Heart right ventricle (tissue), 16 donors: ENCODE measurements at places on chromosomes 2 and 18. TPM values are rescaled to one million over a fixed set of nuclear protein-coding genes. Genes with fewer than 3 reads are reported as not detected.

The RAB6D gene
- not detected for total RNA-seq

The CFAP53 gene
- 0.15 TPM for total RNA-seq

The RPL37A gene
- 1,952 TPM for total RNA-seq

The RGPD3 gene
- 0.07 TPM for total RNA-seq

The NEU2 gene
- not detected for total RNA-seq

The NEB gene
- 2.9 TPM for total RNA-seq

The DYSF gene
- total RNA-seq = 77.2 TPM

The RGPD5 gene
- 34.8 TPM for total RNA-seq

The RBM44 gene
- total RNA-seq = 0.49 TPM

The GPAT2 gene
- total RNA-seq = 1.7 TPM

The TUBA4B gene
- not detected for total RNA-seq

- no peak for DNase-seq
Measured at GRCh38 chr2:55391155-55391554, 28.5 kb downstream of the CCDC88A start.

GRCh38 chr2:147860009-147860408, 15.2 kb downstream of the ACVR2A start:
- DNase-seq = no peak

DNA sequence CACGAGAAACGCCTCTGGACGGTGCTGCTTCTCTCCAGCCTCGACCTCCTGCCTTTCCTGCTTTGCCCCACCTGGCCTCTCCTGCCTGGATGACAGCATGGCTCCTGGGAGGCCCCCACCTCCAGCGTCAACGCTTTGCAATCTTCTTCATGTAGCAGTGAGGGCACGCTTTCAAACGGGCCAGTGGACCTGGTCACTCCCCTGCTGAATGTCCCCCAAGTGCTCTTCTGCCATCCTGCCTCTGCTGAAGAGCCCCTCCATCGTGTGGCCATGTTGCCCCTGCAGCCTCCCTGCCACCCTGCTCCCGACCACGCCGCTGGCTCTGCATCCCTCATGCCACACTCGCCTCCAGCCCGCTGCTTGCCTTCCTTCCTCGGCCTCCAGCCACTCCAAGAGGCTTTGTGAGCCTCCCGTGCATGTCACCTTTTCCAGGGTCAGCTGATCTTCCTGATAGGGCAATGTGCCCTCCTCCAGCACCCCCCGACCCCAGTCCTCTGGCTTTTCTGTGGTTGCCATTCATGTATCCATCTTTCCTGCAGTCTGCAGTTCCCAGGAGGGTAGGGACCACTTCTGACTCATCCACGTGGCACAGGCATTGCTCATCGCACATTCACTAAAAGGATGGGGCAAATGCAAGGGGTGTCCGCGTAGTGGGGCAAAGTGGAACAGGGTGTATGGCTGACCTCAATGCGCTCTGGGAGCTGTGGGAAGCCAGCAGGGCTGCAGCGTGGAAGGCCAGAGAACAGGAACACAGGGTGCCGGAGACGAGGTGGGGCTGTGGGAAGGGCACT, 268.8 kb downstream of the TWIST2 start:
- no peak for DNase-seq

- no peak for DNase-seq
Measured at GRCh38 chr18:73639788-73640187, 507.8 kb downstream of the FBXO15 start.

GRCh38 chr2:18487106-18487913, 73.1 kb downstream of the RDH14 start:
- DNase-seq = no peak

DNA sequence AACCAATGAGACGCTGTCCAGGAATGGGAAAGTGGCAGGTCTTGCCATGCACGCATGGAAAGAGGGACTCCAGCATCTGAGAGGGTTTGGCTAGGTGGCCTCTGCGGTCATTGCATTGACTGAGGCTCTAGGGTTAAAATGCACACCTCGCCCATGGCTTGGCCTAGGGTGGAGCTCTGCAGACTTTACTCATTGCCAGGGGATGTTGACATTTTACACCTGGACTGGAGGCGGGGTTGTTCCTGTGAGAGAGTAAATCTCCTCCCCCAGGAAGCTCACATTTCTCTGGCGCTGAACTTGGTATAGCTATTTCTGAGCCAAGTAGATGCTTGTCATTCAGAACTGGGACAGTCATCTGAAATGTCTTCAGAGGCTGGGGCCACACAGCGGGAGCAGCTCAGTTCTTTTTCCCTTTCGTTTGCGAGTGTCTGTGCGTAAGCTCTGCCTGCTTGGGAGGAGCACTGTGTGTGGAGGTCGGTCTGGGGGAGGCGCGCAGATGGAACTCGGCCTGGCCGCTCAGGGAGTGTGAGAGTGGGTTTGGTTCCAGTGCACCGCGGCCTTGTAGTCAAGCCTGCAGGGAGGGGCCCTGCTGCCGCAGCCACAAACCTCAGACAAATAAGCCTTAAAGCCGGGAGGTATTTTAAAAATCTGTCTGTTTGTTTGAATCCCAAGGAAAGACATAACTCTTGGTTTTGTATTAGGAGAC, 76.5 kb downstream of the LPIN1 start:
- no peak for DNase-seq

DNA sequence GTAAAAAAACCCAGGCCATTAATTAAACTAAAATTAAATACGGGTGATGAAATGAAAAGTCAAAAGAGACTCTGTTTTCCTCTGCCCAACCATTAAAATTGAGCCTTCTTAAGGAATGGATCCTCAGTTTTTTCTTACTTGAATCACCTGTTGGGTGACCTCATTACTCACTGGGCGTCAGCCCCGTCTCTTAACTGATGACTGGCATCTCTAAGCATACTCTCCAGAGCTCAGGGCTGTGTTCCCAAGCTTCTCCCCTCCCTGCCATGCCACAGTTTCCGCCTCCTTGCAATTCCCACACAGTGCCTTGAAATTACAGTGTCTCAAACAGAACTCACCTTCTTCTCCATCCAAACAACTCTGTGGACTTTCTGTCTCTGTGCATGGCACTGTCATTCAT, 421.1 kb upstream of the CELF4 start:
- DNase-seq = no peak

DNA sequence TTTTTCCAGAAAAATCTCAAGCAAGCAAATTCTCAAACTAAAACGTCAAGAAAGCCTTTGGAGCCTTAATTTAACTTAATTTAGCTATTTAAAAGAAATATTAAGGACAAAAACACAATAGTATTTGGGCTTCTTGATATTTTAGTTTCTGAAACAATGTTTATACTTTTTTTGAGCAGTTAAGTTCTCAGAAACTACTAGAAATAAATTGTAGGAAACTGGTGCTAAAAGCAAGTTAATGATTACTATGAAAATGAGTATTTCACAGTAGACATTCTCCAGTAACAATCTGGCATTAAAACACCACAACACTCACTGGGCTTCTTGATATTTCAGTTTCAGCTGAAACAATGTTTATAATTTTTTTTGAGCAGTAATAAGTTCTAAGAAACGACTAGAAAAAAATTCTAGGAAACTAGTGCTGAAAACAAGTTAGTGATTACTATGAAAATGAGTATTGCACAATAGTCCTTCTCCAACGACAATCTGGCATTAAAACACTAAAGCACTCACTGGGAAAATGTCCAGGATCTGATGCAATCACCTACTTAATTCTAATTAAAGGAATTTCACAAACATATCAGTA, 45.1 kb downstream of the TRAK2 start:
- no peak for DNase-seq

GRCh38 chr2:174281736-174282135, 33.4 kb upstream of the OLA1 start:
- DNase-seq = no peak

DNA sequence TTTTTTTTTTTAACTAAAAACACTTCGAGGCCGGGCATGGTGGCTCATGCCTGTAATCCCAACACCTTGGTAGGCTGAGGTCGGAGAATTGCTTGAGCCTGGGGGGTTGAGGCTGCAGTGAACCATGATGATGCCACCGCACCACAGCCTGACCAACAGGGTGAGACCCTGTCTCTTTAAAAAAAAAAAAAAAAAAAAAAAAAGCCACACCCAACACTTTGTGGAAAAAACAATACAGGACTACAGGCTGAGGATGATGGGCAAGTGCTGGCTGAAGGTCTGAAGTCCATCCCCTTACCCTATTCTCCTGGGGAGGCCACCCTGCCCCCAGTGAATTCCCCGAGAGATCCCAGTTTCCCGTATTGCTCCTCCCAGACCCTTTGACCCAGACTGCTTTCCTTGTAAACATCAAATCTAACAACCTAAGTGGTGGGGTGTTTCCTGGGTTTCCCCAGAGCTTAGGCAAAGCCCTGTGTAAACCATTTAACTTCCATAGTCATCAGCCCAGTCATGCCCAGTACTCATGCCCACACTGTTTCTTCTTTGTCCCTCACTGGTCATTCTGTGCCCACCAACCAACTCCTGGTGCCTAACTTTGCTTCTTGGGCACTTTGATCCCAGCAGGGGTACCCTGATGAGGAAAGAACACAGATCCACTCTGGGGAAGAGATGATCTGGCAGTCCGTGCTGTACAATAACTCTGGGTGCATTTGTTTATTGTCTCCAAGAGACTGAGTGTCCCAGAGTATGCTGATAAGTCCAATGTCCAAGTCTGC, 5.8 kb upstream of the TMEM37 start:
- no peak for DNase-seq

GRCh38 chr18:43994381-43994780, 686.3 kb upstream of the SETBP1 start:
- DNase-seq = no peak

DNA sequence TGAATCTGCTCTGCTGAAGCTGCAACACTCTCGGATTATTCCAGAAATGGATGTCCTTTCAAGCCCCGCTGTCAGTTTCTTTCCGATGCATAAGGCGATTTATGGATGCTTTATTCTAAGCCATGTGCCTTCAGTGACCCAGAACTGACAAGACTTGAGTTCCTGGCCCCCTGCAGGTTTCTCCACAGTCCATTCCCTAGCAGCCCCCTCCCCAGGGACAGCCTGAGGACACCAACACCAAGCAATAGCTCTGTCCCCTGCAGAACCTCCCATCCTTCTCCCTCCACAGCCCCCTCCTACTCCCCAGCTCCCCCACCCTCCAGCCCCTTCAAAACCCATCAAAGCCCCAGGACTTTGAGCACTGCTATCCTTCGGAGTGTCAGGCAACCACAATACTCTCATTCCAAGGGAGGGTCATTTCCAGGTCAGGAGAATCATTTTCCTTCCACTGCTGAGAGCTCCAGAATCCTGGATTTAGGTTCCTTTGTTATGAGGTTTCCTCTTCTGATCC, 24.6 kb upstream of the SPP2 start:
- no peak for DNase-seq

DNA sequence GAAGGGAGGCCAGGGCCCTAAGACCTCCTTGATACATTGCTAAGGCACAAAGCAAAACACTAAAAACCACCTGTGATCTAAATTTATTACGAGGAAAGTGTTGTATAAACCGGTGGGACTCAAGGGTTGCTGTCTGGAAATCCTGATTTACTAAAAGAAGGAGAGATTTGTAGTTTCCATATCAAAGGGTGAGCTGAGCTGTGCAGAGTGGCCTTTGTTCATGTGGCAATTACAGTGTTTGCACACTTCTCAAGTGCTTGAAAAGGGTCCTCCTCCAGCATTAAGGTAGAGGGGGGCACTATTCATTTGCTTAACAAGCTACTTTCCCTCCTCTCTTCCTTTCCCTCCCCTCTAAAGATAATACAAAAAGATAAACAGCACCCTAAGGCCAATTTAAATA, 30.5 kb upstream of the ITGA4 start:
- no peak for DNase-seq

GRCh38 chr2:9678544-9678943, 47.7 kb upstream of the YWHAQ start:
- DNase-seq = no peak

DNA sequence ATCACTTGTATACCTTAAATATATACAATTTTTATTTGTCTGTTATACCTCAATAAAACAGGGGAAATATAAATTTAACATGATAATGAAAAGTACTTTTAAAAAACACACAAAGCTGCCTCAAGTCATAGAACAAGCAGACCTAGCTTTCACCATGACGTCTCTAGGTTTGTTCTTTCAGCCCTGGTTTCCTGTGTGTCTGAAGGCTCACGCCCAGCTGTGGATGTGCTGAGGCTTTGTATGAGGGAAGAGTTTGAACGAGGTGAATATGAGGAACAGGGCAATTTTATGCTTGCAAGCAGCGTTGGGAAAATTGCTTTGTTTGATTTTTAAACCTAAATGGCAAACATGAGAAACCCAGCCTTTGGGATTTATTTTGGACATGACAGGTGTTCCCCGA, 15.3 kb downstream of the SH3RF3 start:
- no peak for DNase-seq

- DNase-seq = peak; percentile 11
Measured at GRCh38 chr2:161418715-161419637, 2.9 kb downstream of the TBR1 start.

DNA sequence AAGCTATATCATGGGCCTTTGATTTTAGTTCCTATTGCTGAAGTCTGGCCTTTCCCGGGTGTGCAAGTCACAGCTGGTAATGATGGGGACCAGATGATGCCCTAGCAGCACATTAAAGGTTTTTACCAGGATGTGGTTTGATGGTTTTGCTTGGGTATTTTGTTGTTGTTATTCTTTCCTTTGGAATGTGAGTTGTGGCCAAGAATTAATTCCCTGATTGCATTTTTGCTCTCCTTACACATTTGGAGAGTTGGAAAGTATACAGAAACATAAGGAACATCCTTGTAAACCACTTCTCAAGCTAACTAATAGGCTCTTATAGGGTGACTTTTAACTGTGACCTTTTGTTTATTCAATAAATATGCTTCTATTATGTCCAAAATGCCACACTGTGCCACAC, 154.1 kb upstream of the MMADHC start:
- DNase-seq = no peak

GRCh38 chr18:22489704-22490103, 72.0 kb upstream of the CTAGE1 start:
- no peak for DNase-seq

DNA sequence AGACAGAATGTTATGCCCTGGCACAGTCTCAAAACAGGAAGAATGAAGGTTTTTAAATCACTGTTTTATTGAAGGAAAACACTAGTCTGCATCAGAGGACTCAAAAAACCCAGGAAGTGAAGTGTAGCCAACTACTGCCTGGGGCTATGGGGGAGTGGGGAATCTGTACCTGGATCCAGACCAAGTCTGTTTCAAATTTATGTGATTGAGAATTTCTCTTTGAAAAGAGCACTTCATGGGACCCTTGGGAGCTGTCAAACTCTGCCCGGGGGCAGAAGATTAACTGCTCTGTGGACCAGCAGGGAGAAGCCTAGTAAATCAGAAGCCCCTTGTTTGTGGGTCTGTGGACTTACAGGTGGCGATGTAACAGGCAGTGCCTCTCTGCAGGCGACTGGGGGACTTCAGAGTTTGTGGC, 45.3 kb upstream of the TANC1 start:
- DNase-seq = no peak

- no peak for DNase-seq
Measured at GRCh38 chr2:190571686-190572085, 37.2 kb upstream of the NEMP2 start.

- DNase-seq = no peak
Measured at GRCh38 chr2:28507796-28508764, 12.2 kb downstream of the PLB1 start.
